Hepatocyte (in vitro differentiated cells): ENCODE measurements at places on chromosomes 5 and 9. TPM values are rescaled to one million over a fixed set of nuclear protein-coding genes. Genes with fewer than 3 reads are reported as not detected.

- no peaks in the 10 kb centered on the region for H3K4me1 ChIP-seq
- H3K27me3 ChIP-seq = no peaks in the 10 kb centered on the region
- H3K4me3 ChIP-seq = no peak overlapping the region
- no peak overlapping the region for H3K27ac ChIP-seq
- no peak for DNase-seq
These were observed 41.2 kb downstream of the NADK2 start for GRCh38 chr5:36200513-36200912.

DNA sequence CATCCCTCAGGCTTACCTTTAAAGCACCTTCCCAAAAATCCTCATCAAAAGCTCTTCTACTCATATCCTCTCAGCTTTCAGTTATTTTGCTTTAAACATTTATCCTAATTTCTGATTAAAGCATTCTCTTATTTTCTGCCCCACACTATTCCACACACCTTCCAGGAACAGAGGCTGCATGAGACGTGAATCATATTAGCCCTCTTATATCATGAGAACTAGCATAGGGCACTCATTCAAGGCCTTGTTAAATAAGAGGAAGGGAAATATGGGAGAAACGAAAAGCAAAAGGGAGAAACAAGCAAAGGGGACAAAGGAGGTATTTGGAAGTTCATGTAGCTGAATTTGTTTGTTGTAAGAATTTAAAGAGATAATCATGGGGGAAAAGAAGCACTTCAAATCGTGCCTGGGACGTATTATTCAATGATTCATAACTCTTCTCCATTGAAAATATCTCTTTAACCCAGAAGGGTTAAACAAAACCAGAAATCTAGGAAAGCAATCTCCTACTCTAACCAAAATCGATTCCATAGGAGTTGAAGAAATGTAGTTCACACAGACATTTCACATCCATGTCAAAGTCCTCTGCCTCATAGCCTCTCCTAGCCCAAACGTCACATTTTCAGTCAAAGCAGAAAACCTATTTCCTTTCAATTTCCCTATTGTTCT lies 4.1 kb downstream of the ALDH1A1 start:
- H3K4me3 ChIP-seq = no peak overlapping the region
- H3K4me1 ChIP-seq = peaks cover 23% of the 10 kb centered on the region
- no peak for DNase-seq
- H3K36me3 ChIP-seq = no peaks in the 10 kb centered on the region

GRCh38 chr5:145483212-145483611 lies 351.9 kb downstream of the PRELID2 start:
- H3K27ac ChIP-seq = no peak overlapping the region
- H3K27me3 ChIP-seq = no peaks in the 10 kb centered on the region
- no peaks in the 10 kb centered on the region for H3K4me1 ChIP-seq
- H3K4me3 ChIP-seq = no peak overlapping the region
- DNase-seq = no peak

- no peaks in the 10 kb centered on the region for H3K36me3 ChIP-seq
- no peaks in the 10 kb centered on the region for H3K4me1 ChIP-seq
- DNase-seq = no peak
These were observed 68.7 kb downstream of the INSYN2B start for GRCh38 chr5:169911448-169912212.

DNA sequence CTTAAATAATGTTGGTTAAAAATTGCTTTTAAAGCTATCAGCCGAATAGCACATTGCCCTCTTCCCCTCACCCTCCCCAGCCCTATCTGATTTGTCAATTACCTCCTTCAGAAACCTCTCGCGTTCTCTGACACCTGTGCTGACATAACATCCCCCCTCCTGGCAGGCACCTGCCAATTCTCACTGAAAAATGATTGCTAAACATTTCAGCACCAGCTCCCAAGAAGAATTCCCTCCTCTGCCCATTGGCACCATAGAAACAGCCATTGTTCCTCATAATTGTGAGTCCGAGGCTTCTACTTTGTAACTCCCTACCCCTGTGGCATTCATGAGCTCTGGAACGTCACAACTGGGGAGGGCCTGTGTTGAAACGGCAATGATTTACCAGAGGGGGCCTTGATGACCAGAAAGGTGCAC lies 20.2 kb downstream of the CDH6 start:
- peak; percentile 56 for DNase-seq
- peak overlapping the region; percentile 85 for H3K27ac ChIP-seq
- no peaks in the 10 kb centered on the region for H3K27me3 ChIP-seq

DNA sequence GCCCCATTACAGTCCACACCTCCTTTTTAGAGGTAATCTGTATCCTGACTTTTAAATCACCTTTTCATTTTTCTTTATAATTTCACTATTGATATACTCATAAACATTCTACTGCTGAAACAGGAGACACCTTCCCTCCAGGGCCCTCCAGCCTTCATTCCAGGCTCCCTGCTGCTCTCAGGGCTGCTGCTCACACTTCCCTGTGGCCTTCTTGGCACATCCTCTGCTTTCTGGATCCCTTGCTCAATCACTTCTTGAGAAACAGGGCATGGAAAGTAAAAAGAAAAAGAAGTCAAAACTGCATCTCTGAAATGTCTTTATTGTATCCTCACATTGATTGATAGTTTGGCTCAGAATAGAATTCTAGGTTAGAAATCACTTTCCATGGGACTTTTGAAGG lies 19.3 kb upstream of the WNT8A start:
- no peak for DNase-seq
- no peak overlapping the region for H3K4me3 ChIP-seq
- no peaks in the 10 kb centered on the region for H3K27me3 ChIP-seq
- H3K4me1 ChIP-seq = no peaks in the 10 kb centered on the region
- no peaks in the 10 kb centered on the region for H3K36me3 ChIP-seq

GRCh38 chr5:137481596-137481995 lies 17.5 kb downstream of the SPOCK1 start:
- H3K27me3 ChIP-seq = no peaks in the 10 kb centered on the region
- no peaks in the 10 kb centered on the region for H3K36me3 ChIP-seq
- H3K27ac ChIP-seq = no peak overlapping the region
- no peak overlapping the region for H3K4me3 ChIP-seq

FLT4 gene
- total RNA-seq = 0.90 and 2.2 TPM in 2 replicates

MYO10 gene
- total RNA-seq = 32.3 and 33.7 TPM in 2 replicates

- peak; percentile 13 for DNase-seq
- no peak overlapping the region for H3K4me3 ChIP-seq
- H3K27me3 ChIP-seq = no peaks in the 10 kb centered on the region
- H3K27ac ChIP-seq = no peak overlapping the region
- no peaks in the 10 kb centered on the region for H3K36me3 ChIP-seq
- no peaks in the 10 kb centered on the region for H3K4me1 ChIP-seq
These were observed 10.8 kb downstream of the SARDH start for GRCh38 chr9:133727277-133727875.

STING1 gene
- 7.7 and 12.6 TPM in 2 replicates for total RNA-seq

TRPM3 gene
- 0.60 and 1.6 TPM in 2 replicates for total RNA-seq

F12 gene
- total RNA-seq = 16.5 and 18.2 TPM in 2 replicates

DNA sequence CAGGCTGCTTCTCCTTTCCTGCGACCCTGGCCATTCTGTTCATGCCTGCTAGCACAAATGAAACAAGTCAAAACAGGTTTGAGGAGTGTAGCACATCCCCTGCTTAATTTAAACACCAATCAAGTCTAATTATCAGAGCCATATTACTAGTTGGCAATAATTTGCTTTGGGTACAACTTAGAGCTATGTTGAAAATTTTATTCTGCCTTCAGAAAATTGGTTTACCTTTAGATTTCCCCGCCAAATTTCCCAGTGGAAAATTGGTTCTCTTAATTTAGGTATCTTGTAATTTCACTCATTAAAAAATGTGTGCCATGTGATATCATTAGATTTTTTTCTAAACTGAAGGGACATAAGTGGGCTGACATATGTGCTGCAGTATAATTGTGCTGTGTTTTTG lies 265.8 kb downstream of the MAST4 start:
- H3K27ac ChIP-seq = no peak overlapping the region
- H3K4me3 ChIP-seq = no peak overlapping the region
- H3K4me1 ChIP-seq = no peaks in the 10 kb centered on the region

CARTPT gene
- total RNA-seq = 0.60 and 3.3 TPM in 2 replicates

ADRB2 gene
- total RNA-seq = 0.60 and 0.63 TPM in 2 replicates

GRCh38 chr5:175343308-175343707 lies 100.7 kb downstream of the DRD1 start:
- H3K4me1 ChIP-seq = peaks cover 7% of the 10 kb centered on the region
- no peak for DNase-seq
- no peaks in the 10 kb centered on the region for H3K36me3 ChIP-seq
- no peak overlapping the region for H3K27ac ChIP-seq
- H3K27me3 ChIP-seq = no peaks in the 10 kb centered on the region

RGMB gene
- 10.5 and 11.6 TPM in 2 replicates for total RNA-seq

GRCh38 chr5:128290152-128290858 lies 206.7 kb downstream of the SLC12A2 start:
- no peaks in the 10 kb centered on the region for H3K4me1 ChIP-seq
- no peaks in the 10 kb centered on the region for H3K27me3 ChIP-seq
- H3K27ac ChIP-seq = no peak overlapping the region
- DNase-seq = no peak

DNA sequence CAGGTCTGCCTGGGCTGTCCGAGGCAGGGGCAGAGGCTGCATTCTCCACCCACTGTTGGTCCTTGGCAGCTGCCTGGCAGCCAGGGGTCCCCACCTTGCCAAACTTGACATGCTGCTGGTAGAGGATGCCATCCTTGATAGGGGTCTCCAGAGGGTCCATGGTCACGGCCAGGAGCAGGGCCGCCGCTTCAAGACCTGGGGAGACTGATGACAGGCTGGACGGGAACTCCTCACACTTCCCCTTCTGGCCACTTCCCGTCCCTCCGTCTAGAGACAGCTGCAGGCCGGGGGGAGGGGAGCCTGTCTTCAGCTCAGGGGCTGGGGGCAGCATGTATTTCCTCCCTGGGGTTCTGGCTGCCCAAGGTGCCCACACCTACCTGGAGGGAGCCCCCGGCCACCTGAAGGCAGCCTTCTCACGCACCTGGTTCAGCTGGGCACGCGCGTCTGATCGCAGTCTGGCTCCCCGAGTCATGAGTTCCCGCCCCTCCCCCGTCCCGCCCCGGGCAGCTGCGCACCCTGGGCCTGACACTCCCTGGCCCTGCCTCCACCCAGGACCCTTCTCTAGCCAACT lies at the start of gene DOK3:
Gene DOK3, minus strand, starts transcription at position 446 of the 571 bp plus-strand sequence. Its CDS starts 286 bp downstream, at position 160.
- no peak within 1 kb of the TSS for H3K4me3 ChIP-seq
- no peak for DNase-seq
- no peaks in the 10 kb centered on the region for H3K27me3 ChIP-seq

KIF20A gene
- 12.0 and 12.3 TPM in 2 replicates for total RNA-seq

LEAP2 gene
- 19.2 and 22.6 TPM in 2 replicates for total RNA-seq

DNA sequence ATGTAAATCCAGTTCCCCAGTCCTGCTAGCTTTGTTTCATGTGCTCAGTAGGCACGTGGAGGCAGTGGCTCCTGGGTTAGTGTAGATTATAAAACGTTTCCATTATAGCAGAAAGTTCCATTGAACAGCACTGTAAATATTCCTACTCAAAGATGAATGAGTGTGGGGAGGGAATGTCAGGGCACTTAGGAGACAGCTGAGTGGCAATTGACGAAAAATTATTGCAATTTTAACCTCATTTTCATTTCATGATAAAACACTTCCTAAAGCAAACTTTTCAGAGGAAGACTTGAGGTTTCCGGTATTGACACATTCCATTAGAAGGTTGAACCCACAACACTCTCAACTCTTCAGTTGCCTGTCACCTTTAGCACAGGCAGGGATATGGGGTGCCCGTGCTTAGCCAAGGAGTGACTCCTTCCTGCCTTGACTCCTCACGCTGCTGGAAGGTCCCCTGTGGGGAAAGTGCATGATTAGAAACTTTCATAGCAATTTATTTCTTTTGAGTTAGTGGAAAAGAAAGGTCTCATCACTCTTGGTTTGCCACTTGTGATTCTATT lies 41.2 kb downstream of the SLC46A2 start:
- H3K36me3 ChIP-seq = no peaks in the 10 kb centered on the region
- DNase-seq = no peak
- H3K27ac ChIP-seq = no peak overlapping the region
- H3K4me1 ChIP-seq = no peaks in the 10 kb centered on the region
- H3K27me3 ChIP-seq = no peaks in the 10 kb centered on the region

DNA sequence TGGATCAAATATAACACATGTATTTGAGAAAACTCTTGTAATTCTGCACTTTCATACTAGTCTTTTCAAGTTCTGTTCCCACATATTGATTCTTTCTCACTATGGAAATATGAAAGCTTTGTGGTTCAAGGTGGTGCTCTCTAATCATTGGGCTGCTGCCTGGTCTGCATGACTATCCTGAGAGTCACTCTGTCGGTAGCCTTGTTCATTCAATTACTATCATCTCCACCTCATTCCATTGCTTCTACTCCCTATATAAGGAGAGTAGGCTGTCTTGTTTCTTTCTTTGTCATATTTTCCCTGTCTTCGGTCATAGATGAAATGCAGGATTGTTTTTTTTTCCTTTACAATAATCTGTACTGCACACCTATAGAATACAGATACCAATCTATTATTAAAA lies 341.4 kb upstream of the ACTBL2 start:
- no peak overlapping the region for H3K4me3 ChIP-seq
- H3K4me1 ChIP-seq = no peaks in the 10 kb centered on the region
- no peaks in the 10 kb centered on the region for H3K27me3 ChIP-seq
- DNase-seq = no peak
- H3K36me3 ChIP-seq = no peaks in the 10 kb centered on the region
- no peak overlapping the region for H3K27ac ChIP-seq

GRCh38 chr5:72107901-72108201 lies 576 bp downstream of the MAP1B start:
- peak overlapping the region; percentile 6 for H3K27ac ChIP-seq
- peak overlapping the region; percentile 51 for H3K4me3 ChIP-seq
- peaks cover 4% of the 10 kb centered on the region for H3K27me3 ChIP-seq
- H3K36me3 ChIP-seq = no peaks in the 10 kb centered on the region
- peaks cover 20% of the 10 kb centered on the region for H3K4me1 ChIP-seq

DNA sequence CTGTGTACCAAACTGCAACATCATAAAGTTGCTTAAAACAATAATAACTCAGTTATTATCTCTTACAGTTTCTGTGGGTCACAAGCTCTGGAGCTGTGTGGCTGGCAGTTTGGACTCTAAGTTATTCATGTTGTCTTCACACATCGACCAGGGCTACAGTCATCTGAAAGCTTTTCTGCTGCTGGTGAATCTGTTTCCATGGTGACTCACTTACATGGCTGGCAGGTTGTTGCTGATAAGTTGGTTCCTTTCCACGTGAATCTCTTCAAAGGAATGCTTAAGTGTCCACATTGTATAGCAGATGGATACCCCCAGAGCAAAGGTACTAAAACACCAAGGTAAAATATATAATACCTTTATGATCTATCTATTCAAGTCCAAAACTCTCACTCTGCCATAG lies 44.8 kb upstream of the CYLC2 start:
- no peaks in the 10 kb centered on the region for H3K4me1 ChIP-seq
- H3K27ac ChIP-seq = no peak overlapping the region
- no peaks in the 10 kb centered on the region for H3K27me3 ChIP-seq
- H3K4me3 ChIP-seq = no peak overlapping the region
- no peaks in the 10 kb centered on the region for H3K36me3 ChIP-seq

DNA sequence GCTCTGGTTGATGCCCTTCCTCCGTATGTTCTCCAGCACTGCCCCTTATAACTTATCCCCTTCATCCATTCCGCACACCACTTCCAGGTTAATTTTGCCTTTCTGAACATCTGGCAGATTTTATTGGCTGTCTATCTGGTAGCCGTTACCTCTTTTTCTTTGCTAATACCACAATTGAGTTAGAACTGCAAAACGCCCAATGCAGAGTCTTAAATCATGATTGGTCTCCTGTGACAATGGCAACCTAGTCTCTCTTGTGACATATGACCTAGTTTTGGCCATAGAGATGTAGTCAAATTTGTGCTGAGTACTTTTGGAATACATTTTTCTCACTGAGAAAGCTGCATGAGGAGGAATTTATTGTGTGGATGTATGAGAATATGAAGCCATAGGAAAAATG lies 365.7 kb upstream of the PRR16 start:
- H3K4me3 ChIP-seq = no peak overlapping the region
- no peaks in the 10 kb centered on the region for H3K27me3 ChIP-seq
- no peak for DNase-seq
- H3K27ac ChIP-seq = peak overlapping the region; percentile 42
- H3K4me1 ChIP-seq = no peaks in the 10 kb centered on the region

NUTM2F gene
- total RNA-seq = 0.32 and 0.87 TPM in 2 replicates
